Ovary (tissue), 10 donors: ENCODE measurements at places on chromosomes 3 and 15. TPM values are rescaled to one million over a fixed set of nuclear protein-coding genes. Genes with fewer than 3 reads are reported as not detected.

- no peak for DNase-seq
These were observed 67.5 kb downstream of the TMEM39A start for GRCh38 chr3:119395923-119396358.

DNA sequence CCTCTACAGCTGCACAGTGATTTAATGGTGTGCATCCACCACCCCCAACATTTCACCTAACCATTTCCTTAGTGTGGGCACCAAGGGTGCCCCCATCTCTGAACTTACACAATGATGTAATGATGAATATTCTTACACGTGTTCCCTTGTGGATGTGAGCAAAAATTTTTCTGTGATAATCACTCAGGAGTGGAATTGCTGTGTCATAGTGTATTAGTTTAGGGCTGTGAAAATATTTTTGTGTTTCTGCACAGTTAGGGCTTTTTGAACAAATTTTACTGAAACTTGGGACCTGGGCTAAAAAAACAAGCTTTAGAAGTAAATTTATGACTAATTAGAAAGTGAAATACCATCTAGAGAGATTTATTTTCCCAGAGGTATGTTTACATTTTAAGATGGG, 134.5 kb upstream of the CCNL1 start:
- DNase-seq, result no peak

DNA sequence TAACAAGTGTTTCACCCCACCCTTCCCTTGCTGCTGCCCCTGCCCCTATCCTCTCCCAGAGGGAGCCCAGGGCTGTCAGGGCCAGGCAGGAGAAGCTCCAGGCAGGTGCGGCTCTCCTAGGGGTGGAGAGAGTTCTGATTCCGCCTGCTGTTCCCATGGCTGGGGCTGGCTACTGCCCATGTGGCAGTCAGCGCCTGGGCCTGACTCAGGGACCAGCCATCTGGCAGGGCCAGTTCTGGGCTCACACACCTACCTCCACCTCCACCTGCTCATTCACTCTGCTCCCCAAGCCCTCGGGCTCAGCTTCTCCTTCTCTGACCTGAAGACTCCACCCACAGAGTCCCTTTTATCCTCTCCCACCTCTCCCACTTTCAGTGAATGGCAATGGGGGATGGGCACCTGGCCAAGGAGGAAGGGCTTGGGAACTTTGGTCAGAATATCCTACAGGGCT, 23.4 kb downstream of the AMOTL2 start:
- no peak for DNase-seq

Gene NR2E3
- total RNA-seq, result 0.20 TPM

DNA sequence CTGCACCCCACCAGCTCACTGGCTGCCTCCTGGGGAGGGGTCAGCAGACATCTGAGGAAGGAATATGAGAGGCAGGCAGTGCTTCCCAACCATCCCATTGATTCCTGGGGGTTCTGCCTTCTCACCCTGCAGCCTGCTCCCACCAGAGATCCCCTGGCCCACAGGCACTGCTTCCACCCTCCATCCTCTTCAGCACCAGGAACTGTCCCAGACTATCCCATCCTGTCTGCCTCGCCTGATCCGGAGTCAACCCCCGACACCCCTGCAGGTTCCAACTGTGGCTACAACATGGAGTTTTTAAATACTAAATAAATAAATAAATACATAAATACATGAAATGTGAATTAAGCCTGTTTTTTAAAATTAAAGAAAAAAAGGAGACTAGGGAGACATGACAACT, 43.6 kb downstream of the CACNA2D2 start:
- no peak for DNase-seq

DNA sequence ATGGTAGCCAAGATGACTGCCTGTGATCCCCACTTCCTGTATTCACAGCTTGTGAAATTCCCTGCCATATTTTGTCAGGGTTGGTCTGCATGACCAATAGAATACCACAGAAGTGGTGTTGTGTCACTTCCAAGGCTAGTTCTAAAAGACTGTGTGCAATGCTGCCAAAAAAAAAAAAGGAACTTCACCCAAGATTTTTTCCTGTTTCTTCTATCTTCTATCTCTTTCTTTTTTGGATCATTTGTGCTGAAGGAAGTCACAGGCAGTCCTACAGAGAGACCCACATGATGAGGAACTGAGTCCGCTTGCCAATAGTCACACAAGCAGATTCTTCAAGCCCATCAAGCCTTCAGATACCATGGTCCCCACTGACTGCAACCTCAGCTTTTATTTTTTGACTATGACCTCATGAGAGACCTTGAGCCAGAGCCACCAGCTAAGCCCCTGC, 18.1 kb upstream of the RAF1 start:
- no peak for DNase-seq

GRCh38 chr3:165874663-165875489, 37.7 kb upstream of the BCHE start:
- DNase-seq, result no peak

GRCh38 chr15:69036826-69037225, 22.3 kb downstream of the NOX5 start:
- DNase-seq, result no peak

Gene SLC24A1
- 13.3 TPM for total RNA-seq

DNA sequence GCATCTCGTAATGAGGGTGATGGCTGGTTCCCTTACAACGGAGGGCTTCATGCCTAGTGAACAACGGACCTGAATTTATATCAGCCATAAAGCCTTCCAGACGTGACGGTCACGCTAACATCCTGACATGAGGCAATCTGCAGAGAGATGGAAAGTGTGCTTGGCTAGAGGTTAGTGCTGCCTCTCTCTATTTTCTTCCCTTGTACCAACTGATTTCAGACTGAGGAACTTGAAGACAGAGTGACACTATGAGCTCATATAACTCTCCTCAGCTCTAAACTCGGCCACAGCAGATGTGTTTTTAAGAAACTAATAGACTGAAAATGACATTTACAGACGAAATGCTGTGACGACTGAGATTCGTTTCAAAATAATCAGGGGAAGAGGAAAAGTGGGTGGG, 122.4 kb downstream of the XXYLT1 start:
- no peak for DNase-seq

- peak; percentile 23 for DNase-seq
These were observed 31.9 kb upstream of the TSC22D2 start for GRCh38 chr3:150376001-150376848.

DNA sequence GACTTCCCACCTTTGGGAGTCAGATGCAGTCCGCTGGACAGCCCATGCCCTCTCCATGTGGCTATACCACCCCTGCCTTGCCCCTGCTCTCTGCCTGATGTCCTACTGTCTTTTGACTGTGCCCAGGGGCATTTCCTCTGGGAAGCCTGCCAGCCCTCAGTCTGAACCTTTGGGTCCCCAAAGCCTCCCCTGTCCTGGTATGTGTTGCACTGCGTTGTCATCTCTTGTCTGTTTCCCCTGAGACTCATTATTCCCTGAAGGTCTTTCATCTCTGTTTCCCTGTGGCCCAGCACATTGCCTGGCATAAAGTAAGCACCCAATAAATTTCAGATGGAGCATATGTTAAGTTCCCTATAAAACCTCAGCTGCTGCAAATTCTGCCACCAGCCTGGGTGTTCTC, 236.6 kb upstream of the CTDSPL start:
- no peak for DNase-seq

Gene ITIH3
- 2.5 TPM for total RNA-seq

DNA sequence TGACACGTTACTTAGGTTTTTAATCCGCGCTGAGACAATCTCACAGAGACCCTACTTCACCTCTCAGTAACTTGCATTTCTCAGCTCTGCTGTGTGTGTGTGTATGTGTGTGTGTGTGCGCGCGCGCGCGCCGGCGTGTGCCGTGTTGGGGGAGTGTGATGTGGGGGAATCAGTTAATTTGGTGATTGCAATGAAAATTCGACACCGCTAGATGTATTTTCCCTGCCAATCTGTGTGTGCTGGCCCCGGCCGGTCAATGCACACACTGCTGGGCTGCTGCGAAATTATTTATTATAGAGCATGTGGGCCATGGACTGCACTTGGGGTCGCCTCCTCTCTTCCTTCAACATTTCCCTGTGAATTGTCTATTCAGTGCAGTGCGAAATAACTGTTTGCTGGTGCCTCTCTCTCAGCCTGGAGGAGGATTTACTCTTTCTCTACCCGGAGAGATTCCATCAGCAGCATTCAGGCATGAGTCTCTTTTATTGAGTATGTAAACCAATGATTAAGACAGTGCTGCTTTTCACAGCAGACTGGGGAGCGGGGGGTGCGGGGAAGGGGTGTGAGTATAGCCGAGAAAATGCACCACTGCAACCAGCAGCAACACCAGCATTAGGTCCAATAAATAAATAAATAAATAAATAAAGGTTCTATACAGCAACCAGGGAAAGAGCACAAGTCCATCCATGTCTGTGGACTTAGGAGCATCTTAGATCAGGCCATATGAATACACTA, 2.9 kb downstream of the CADM2 start:
- DNase-seq, result no peak

DNA sequence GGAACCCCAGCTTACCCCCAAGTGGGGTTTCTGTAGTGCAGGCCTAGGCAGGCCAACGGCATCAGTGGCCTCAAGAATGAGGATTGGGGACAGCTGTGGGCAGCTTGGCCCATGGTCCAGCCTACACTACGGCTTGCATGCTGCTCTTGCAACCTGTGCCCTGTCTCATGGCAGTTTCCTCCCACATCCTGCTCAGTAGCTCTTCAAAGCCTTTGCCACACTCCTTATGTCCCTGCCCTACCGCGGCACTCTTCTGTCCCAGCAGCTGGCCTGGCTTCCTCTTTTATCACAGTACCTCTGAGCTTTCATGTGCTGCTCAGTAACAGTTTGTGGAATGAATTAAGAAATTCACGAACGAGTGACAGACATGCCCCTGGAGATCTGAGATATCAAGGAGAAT, 431.0 kb downstream of the EPHB1 start:
- DNase-seq, result no peak

DNA sequence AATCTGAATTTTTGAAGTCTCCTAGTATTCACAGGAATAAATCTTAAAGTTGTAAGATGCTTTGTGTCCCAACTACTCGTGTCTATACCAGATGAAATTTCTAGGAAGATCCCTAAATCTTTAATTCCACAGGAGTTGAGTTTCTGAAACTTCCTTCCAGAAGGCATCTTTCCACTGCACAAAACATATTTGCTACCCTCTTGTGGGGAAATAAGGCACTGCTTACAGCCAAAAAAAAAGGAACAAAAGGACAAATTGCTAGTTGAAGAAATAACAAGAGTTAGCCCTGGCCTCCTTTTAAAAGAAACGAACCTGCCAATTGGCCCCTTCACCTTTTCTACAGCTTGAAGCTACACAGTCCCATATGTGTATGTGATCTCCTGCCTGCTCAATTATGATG, 54.0 kb downstream of the TAFA4 start:
- DNase-seq, result no peak

DNA sequence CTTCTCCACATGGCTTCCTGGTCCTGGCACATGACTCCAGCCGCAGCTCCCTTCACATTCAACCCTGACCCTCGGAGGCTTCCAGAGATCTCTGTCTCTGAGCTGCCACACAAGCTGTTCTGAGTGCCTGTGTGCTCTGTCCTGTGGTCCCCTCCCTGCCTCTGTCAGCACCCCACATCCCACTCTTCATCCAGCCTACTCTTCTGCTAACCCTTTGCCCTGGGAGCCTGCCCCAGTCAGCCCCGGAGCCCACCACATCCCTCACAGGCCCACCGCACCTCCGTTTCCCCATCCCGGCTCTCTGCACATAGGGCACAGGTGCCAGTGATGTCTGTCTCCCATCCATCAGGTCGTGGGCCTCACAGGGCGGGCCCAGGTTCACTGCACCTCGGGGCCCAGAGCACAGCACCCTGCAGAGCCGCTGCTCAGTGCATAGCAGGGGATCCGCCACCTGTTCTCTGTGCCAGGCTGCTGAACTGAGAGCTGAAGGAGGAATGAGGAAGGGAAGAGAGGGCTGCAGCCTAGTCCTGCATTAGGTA, 133.6 kb downstream of the UACA start:
- no peak for DNase-seq

DNA sequence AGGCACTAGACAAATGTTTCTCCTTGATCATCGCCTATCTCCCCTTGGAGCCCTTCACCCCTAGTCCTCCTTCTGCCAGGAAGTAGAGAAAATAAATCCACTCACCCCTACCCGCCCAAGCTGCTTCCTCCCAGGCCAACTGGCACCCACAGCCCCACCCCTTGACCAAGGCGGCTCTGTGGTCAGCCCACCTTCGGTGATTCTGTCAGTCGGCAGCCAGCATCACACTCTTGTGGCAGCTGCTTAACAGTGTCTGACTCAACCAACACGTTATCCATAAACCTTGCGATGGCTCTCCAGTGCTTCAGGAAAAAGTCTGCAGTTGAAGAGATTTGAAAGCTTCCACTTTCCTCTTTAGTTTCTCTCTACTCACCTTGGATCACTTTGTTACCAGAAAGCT, 7.6 kb downstream of the SHF start:
- no peak for DNase-seq

Gene RNU6-1
- not detected for total RNA-seq

Gene SKOR1
- total RNA-seq, result 0.92 TPM

GRCh38 chr3:33057320-33058298, 39.3 kb downstream of the GLB1 start:
- no peak for DNase-seq

- no peak for DNase-seq
These were observed 114.2 kb downstream of the AGBL1 start for GRCh38 chr15:86193716-86194380.

- no peak for DNase-seq
These were observed 74.5 kb downstream of the SPTSSB start for GRCh38 chr3:161296814-161297213.

DNA sequence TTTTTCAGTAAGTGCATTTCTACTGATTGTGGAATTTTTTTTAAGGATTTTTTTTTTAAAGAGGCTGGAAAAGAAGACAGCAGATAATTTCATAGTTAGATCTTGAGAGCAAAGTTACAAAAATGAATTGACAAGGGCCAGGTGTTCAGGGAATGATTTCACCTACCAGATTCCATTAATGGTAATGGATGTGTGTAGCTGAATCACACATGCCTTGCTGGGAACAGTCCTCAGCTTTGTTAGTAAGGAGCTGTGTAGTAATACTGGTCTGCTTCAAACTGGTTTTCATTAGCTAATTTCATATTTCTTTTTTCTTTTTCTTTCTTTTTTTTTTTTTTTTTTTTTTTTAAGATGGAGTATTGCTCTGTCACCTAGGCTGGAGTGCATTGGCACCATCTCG, 16.0 kb downstream of the NR1D2 start:
- DNase-seq, result no peak

Gene SEMA5B
- 0.22 TPM for total RNA-seq

Gene GMPS
- 27.2 TPM for total RNA-seq

Gene HRG
- not detected for total RNA-seq

Gene UNC13C
- total RNA-seq, result 1.3 TPM

- no peak for DNase-seq
These were observed 7.1 kb downstream of the CELF6 start for GRCh38 chr15:72312605-72313447.
